ENCODE measurements at places on chromosomes 7 and 10.

DNA sequence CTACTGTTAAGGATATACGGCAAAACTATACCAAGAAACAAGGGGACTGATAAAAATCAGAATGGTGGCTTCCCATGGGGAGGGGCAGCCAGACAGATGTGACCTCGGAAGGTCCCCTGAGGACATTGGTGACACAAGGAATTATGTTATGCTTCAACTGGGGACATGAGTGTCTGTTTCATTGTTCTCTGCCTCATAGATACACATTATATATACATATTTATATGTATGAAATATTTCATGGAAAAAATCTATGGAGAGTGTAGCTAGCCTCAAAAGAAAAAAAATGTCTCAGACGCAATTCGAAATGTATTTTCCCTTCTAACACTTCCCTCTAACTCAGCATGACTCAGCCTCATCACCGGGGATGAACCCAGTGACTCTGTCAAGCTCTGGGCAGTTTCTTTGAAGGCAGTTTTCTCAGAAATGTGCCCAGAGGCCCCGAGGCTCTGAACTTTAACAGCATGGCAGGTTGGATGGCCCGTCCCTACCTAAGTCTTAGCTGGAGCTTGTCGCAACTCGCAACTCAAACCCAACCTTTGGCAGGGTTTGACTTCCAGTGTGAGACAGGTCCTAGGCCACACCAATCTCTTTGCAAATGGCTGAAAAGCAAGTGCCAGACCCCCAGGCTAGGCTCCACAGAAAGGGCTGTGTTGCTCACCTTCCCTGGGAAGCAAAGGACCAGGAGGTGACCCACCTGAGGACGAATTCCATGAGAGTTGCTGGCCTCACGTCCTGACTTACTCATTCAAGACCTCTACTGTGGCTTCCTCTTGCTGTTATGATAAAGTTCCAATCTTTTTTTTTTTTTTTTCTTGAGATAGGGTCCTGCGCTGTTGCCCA, 86.9 kb downstream of the CARD11 start:
- no peak for DNase-seq

GRCh38 chr7:95200741-95201140, 123.6 kb downstream of the PON1 start:
- DNase-seq: no peak

DNA sequence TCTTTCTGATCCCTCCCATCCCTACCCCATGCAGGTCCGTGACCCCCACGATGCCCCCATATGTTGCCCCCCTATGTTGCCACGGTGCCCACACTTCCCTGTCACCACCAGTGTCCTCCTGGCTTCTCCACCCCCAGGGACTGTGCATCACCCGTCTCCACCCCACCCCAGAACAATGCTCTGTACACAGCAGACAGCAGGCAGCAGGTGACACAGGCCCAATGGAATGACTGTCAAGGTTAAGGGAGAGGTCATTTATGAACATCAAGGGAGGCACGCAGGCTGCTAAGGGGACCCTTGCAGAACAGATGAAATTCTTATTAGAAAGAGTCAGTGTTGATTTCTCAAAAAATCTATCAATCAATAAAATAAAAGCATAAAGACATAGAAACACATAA, 71.5 kb downstream of the PARP12 start:
- DNase-seq: no peak

- DNase-seq: no peak
These were observed 154.4 kb downstream of the VTI1A start for GRCh38 chr10:112601214-112602090.

- no peak for DNase-seq
These were observed 1215.5 kb upstream of the LRRTM3 start for GRCh38 chr10:65710306-65710705.

DNA sequence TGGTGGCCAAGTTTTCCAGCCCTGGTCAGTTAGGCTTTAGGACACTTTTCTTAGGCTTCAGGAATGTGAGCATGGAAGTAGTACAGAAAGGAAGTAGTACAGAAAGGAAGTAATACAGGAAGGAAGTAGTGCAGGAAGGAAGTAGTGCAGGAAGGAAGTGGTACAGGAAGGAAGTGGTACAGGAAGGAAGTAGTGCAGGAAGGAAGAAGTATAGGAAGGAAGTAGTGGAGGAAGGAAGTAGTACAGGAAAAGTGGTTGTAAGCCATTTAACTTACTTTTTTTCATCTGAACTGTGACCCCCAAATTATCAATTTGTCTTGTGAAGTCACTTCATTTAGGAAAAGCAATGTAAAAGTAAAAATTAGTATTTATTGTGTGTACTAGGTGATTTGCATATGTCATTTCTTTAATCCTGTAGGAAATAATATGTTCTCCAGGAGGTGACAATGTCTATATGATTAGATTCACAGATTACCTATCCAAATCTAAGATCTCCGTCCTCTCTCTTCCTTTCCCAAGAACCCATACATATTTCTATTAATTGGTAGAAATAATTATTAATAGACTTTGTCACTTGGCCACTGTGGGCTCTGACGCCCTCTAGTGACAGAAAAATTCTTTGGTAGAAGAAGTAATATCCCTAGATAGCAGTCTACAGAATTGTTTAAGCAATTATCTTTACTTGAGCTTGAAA, 3.9 kb upstream of the FAS start:
- no peak for DNase-seq

GRCh38 chr7:133602291-133602690, 349.4 kb downstream of the EXOC4 start:
- no peak for DNase-seq

GRCh38 chr10:2985729-2986232, 81.6 kb upstream of the PFKP start:
- DNase-seq: no peak

GRCh38 chr7:40700653-40701421, 566.0 kb downstream of the SUGCT start:
- DNase-seq: no peak

- no peak for DNase-seq
These were observed 497.3 kb upstream of the GALNT17 start for GRCh38 chr7:70634610-70635068.

- DNase-seq: no peak
These were observed 138.7 kb upstream of the SORCS1 start for GRCh38 chr10:107303203-107303602.

GRCh38 chr10:42950606-42951485, 126.0 kb upstream of the RET start:
- DNase-seq: no peak

DNA sequence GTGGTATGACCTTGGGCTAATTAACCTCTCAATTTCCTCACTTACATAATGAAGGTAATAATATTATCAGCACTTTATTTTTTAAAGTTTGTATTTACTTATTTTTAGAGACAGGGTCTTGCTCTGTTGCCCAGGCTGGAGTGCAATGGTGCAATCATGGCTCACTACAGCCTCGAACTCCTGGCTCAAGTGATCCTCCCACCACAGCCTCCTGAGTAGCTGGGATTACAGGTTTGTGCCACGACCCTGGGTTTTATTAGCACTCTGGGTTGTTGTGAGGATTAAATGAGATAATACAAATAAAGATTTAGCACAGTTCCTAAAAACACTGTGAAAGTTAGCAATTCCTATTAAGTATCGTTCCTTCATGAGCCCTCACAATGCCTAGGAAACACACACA, 14.7 kb downstream of the BAMBI start:
- DNase-seq: no peak
